ENCODE measurements at places on chromosomes 11 and 22.

GRCh38 chr11:33507967-33508366 lies 192.7 kb downstream of the C11orf91 start:
- no peak for DNase-seq

DNA sequence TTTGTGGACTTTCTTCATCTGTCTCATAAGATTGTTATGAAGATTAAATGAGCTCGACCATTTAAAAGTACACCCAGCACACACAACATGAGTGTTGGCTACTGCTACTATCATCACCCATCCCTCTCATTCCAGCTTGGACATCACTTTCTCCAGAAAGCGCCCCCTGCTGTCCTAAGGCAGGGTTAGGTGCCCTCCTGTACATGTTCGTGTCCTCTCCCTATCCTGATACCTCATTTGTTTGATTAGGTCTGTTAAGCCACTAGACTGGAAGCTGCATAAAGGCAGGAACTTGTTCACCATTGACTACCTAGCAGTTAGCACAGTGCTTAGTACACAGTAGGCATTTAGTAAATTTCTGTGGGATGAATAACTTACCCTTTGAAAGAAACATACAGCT lies 85.5 kb downstream of the ENTHD1 start:
- DNase-seq = no peak

DNA sequence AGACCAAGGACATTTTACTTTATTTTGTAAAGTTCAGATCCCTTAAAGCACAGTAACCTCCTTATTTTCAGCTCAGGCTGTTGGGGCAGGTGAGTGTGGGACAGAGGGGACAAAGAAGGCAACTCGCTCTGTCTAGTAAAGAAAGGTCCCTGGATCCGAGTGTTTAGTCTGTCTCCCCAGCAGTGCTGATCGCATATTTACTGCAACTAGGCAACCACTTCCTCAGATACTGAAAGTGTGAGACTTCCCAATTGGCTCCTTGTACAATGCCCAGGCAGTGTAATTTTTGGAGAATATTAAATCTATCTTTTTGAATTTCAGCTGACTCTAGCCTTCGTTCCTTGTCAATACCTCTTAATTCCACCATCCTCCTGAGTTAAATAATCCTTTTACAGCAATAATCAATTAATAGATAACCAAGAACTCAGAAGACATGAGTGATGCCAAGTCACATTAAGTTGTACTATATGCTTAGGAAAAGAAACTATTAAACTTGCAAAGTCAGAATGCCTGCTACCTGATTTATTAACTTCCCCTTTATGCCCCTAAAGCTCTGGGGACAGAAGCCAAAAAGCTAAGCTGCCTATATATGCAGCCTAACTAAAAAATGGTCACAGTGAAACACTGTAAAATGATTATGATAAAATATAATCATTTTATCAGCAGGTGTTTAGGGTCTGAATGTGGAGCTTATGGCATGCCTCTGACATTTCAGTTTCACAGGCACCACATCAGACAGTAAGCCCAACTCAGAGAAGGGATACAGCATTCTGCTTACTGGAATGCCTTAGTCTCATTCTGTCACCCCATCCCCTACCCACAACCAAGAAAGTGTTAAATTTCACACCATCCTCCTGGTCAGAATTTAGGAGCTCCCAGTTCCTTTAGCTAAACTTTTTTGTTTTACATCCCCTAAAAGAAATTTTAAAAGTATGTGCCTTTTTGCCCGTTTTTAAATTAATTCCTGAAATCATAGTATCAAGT lies 138.7 kb downstream of the TRIM44 start:
- DNase-seq = no peak

- DNase-seq = no peak
Measured at GRCh38 chr11:134170919-134171281, 52.9 kb downstream of the NCAPD3 start.

DNA sequence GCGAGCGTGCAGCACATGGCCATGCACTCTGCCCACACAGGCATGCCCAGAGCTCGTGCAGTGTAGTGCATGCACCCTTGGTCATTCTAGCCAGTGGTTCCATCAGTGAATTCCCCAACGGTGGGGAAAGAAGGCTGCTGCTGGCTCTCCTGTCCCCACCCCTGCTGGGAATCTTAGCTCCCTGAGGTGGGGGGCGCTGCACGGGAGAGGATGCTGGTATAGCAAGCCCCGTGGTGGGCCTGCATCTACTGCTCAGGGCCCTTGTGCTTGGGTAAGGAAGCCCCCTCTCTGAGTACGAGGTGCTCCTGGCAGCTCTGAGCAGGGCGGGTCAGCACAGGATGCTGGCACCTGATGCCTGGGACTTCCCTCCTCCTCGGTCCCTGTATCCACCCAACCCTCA lies 18.5 kb upstream of the BAIAP2L2 start:
- no peak for DNase-seq

GRCh38 chr22:19981961-19982920 lies 34.4 kb downstream of the ARVCF start:
- no peak for DNase-seq

- no peak for DNase-seq
Measured at GRCh38 chr11:121336279-121336937, 43.8 kb downstream of the SC5D start.

DNA sequence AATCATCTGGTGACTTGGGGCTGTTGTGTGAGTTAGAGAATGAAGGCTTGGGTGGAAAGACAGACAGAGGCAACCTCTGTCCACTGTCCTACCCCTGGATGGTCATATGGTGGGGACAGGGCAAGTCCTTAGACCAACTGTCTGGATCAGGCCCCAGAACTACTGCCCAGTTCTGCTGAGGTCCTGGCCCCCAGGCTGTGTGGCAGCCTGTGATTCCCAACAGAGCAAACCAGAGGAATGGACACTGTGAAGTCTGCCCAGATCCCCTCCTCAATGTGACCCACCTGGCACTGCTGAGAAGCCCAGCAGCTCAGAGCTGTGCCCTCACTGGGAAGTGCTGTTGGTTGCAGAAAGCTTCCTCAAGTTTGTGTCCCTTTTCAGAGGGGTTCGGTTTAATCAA lies 69.0 kb downstream of the GGTLC2 start:
- no peak for DNase-seq

GRCh38 chr11:64058494-64058893 lies 22.8 kb downstream of the FLRT1 start:
- no peak for DNase-seq

DNA sequence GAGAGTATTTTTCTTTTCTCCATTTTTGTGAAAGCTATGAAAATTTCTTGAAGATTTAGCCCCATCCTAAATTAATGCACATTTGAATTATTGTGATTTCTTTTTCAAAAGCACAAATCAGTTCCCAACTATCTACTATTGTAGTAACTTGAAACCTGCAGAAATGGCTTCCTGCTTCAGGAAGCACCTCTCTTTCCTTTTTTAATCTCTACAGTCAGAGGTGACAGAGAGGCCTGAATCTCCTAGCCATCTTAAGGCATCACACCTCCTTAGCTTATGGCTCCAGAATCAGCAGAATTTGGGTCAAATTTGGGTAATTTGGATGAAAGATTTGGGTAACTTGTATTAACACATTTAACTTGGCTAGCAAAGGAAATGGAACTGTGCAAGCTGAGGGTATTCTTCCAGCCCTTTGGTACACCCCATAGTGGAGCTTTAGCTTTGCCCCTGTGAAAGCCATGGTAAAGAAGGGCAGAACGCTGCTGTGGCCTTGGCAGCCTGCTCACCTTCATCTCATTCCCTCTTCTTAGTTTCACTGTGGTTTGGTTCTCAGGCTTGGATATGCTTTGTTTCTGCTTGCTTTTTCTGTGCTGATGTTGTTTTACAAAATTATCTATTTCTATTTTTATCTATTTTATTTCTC lies 16.2 kb downstream of the TBCEL start:
- no peak for DNase-seq

- DNase-seq = no peak
Measured at GRCh38 chr22:27596133-27596870, 205.3 kb downstream of the MN1 start.

DNA sequence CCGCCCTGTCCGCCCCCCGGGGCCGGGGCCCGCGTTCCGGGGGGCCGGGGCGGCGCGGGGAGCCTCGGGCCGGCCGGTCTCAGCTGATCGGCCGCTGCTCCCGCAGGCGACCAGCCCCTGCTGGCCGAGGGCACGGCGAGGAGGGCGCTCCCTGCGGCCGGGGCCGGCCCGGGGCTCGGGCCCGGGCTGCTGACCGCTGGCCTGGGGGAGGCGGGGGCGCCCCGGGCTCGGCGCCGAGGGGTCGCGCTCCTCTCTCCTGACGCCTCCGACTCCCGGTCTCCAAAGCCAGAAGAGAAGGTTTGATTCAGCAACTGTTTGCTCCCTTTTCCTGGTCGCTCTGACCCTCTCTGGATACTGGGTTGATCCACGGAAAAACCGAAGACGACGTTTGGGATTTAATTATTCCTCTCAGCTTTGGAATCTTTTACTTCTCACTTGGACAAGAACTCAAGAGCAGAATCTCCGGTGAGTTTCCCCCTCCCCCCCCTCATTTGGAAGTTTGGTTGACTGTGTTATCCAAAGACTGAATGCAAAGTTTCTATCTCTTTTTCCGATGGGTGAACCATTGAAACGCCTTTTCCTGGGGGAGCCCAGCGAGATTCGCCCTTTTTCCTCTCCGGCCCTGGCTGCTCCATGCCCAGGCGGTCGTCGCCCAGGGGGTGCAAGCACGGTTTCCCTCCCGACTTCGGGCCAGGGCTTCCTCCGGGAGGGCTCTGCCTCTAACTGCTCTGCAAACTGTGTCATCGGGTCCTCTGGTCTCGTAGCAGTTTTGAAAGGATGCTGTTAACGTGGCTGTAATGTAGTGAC lies 725 bp downstream of the KDM2A start:
- DNase-seq = no peak

- DNase-seq = no peak
Measured at GRCh38 chr11:35135222-35135621, 3.7 kb upstream of the CD44 start.

DNA sequence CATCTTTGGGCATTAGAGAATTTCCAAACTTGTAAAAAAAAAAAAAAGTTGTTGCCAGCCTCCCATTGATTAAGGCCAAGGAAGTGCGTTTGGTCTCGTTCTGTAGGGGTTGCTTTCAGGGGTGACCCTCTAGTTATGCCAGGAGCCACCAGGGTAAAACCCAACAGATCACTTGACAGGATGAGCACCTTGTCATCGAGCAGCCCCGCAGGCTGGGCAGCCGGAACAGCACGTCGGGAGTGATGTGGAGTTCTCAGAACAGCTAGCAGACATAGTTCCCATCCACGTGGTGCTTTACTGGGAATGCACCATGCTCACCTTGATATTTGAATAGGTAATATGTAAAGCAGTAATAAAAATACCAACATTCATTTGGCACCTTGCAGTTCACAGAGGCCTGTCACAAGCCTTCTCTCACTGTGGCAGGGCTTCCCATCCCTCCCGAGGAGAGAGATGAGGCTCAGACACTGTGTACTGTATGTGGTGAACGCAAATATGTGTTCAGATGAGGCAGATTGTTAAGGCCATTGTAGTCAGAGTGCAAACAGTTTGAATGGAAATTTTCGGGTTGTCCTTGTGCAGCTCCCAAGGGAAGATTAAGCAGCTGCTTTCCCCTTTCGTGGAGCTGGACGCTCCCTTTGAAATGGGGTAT lies 70.9 kb upstream of the SORL1-AS1 start:
- DNase-seq = no peak

GRCh38 chr11:3074912-3075589 lies 17.8 kb upstream of the CARS1 start:
- no peak for DNase-seq

DNA sequence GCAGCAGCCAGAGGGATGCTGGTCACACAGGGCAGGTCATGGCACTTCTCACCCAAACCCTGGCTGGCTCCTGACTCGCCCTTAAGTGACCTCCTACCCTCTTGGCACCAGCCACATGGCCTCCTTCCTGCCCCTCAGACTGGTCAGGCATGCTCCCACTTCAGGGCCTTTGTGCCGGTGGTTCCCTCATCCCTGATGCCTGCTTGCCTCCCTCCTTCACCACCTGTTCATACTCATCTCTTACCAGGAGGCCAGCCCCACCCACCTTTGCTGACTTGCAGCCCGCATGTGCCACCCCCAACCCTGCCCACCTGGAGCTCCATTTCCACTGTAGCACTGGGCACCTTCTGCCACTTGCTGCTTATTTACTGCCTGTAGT lies 20.1 kb downstream of the GNAZ start:
- peak; percentile 23 for DNase-seq
